ENCODE measurements at places on chromosomes 4 and X. TPM values are rescaled to one million over a fixed set of nuclear protein-coding genes. Genes with fewer than 3 reads are reported as not detected.

GRCh38 chr4:141501931-141502330 lies 134.5 kb upstream of the IL15 start:
- H3K27ac ChIP-seq = no peak overlapping the region
- no peaks in the 10 kb centered on the region for H3K4me1 ChIP-seq
- H3K27me3 ChIP-seq = no peaks in the 10 kb centered on the region
- DNase-seq = no peak
- no peak overlapping the region for H3K4me3 ChIP-seq

- H3K36me3 ChIP-seq = no peaks in the 10 kb centered on the region
- H3K4me1 ChIP-seq = no peaks in the 10 kb centered on the region
- no peak for DNase-seq
- no peaks in the 10 kb centered on the region for H3K27me3 ChIP-seq
- H3K27ac ChIP-seq = no peak overlapping the region
Observed at GRCh38 chr4:177566691-177567090, 124.5 kb upstream of the AGA start.

DNA sequence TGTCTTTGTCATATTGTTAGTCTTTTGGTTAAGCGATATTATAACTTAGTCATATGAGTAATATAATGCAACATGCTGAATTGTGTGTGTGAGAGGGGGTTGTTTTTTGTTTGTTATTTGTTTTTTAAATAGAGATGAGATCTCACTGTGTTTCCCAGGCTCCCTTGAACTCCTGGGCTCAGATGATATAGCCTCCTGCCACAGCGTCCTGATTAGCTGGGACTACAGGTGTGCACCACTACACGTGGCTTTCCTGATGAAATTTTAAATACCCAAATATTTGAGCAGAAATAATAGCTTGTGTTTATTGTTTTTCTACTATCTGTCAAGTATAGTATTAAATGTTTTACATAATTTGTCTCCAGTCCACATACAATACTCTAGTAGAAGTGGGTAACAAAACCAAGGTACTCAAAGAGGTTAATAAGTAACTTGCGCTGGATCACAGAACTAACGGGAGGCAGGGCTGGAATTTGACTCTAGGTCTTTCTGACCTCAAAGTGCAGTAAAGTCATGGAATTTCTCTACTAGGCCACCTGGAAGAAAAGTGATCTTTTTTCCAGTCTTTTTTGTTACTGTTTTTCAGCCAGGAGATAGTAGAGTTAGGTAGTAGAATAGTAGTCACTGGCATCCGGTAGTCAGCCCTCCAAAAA lies 47.8 kb downstream of the CLCN3 start:
- peaks cover 28% of the 10 kb centered on the region for H3K36me3 ChIP-seq
- H3K27me3 ChIP-seq = no peaks in the 10 kb centered on the region
- no peak overlapping the region for H3K27ac ChIP-seq
- H3K4me3 ChIP-seq = no peak overlapping the region
- H3K4me1 ChIP-seq = peaks cover 19% of the 10 kb centered on the region

DNA sequence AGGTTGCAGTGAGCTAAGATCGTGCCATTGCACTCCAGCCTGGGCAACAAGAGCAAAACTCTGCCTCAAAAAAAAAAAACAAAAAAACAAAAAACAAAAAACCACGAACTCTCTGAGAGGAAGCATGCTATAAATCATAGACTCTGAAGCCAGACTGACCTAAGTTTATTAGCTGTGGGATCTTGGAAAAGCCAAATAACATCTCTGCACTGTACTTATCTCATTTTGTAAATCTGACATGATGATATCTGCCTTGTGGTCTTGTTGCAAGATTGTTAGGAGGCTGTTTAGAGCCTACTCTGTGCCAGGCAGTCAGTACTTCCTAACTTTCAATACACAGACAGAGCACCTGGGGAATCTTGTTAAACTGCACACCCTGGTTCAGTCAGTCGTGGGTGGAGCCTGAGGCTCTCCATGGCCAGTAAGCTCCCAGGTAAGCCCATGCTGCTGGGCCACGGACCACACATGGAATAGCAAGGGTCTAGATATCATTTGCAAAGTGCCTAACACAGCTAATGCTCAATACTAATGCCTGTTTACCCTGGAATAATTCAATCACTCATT lies 107.6 kb upstream of the SMIM10 start:
- no peak overlapping the region for H3K4me3 ChIP-seq
- DNase-seq = no peak
- H3K27ac ChIP-seq = no peak overlapping the region
- H3K27me3 ChIP-seq = no peaks in the 10 kb centered on the region

GRCh38 chr4:101123231-101123630 lies 224.1 kb downstream of the PPP3CA start:
- H3K36me3 ChIP-seq = peaks cover 12% of the 10 kb centered on the region
- H3K4me3 ChIP-seq = no peak overlapping the region
- no peaks in the 10 kb centered on the region for H3K27me3 ChIP-seq
- H3K27ac ChIP-seq = no peak overlapping the region
- H3K4me1 ChIP-seq = peaks cover 28% of the 10 kb centered on the region
- DNase-seq = no peak

GRCh38 chr4:69600013-69600412 lies 39.4 kb downstream of the UGT2A2 start:
- H3K27me3 ChIP-seq = no peaks in the 10 kb centered on the region

- no peak overlapping the region for H3K4me3 ChIP-seq
- H3K27ac ChIP-seq = no peak overlapping the region
- no peak for DNase-seq
- H3K4me1 ChIP-seq = no peaks in the 10 kb centered on the region
- H3K27me3 ChIP-seq = no peaks in the 10 kb centered on the region
- no peaks in the 10 kb centered on the region for H3K36me3 ChIP-seq
Observed at GRCh38 chrX:27548624-27549023, 41.5 kb upstream of the DCAF8L2 start.

- H3K27me3 ChIP-seq = peaks cover 88% of the 10 kb centered on the region
- H3K27ac ChIP-seq = peak within 1 kb of the TSS; percentile 62
- H3K4me1 ChIP-seq = peaks cover 15% of the 10 kb centered on the region
- peak within 1 kb of the TSS; percentile 50 for H3K4me3 ChIP-seq
Observed at GRCh38 chrX:137565921-137566745, at the start of gene ZIC3. Gene ZIC3 (plus strand): TSS chrX:137566127. CDS start chrX:137566692, 565 bp downstream.

- no peaks in the 10 kb centered on the region for H3K27me3 ChIP-seq
- H3K4me3 ChIP-seq = no peak overlapping the region
- H3K4me1 ChIP-seq = no peaks in the 10 kb centered on the region
- H3K36me3 ChIP-seq = no peaks in the 10 kb centered on the region
Observed at GRCh38 chr4:23934223-23934622, 44.4 kb upstream of the PPARGC1A start.

DNA sequence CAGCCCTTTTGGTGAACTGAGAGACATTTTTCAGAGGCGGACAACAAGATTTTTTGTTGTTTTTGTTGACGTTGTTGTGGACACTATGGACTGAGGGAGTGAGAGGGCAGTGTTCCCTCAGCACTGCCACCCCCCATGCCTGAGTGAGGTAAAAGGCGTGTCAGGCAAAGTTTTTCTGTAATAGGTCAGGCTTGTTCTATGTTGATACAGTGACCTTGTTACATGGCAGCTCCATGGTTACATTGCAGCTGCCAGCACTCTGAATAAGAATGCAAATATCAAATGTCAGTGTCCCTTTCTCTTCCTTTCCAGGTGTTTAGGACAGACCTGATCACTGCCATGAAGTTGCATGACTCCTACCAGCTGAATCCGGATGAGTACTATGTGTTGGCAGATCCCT lies 36.6 kb downstream of the JADE1 start:
- no peak overlapping the region for H3K4me3 ChIP-seq
- H3K4me1 ChIP-seq = peaks cover 12% of the 10 kb centered on the region
- no peak for DNase-seq
- H3K27me3 ChIP-seq = no peaks in the 10 kb centered on the region

GRCh38 chr4:153266988-153267387 lies 62.7 kb downstream of the TRIM2 start:
- H3K4me1 ChIP-seq = peaks cover 3% of the 10 kb centered on the region
- H3K4me3 ChIP-seq = no peak overlapping the region
- DNase-seq = no peak
- no peaks in the 10 kb centered on the region for H3K27me3 ChIP-seq

GRCh38 chr4:130172156-130172555 lies 1076.2 kb downstream of the C4orf33 start:
- H3K36me3 ChIP-seq = no peaks in the 10 kb centered on the region
- H3K27ac ChIP-seq = no peak overlapping the region
- H3K27me3 ChIP-seq = no peaks in the 10 kb centered on the region

GRCh38 chr4:7364979-7365378 lies 69.8 kb downstream of the PSAPL1 start:
- no peaks in the 10 kb centered on the region for H3K36me3 ChIP-seq
- no peaks in the 10 kb centered on the region for H3K4me1 ChIP-seq
- no peak for DNase-seq

GRCh38 chrX:20585782-20586181 lies 319.1 kb upstream of the RPS6KA3 start:
- no peak for DNase-seq
- H3K27me3 ChIP-seq = peaks cover 5% of the 10 kb centered on the region
- no peak overlapping the region for H3K4me3 ChIP-seq
- no peaks in the 10 kb centered on the region for H3K4me1 ChIP-seq
- no peaks in the 10 kb centered on the region for H3K36me3 ChIP-seq
- no peak overlapping the region for H3K27ac ChIP-seq

SYTL5 gene
- not detected for total RNA-seq

FGD1 gene
- 0.19 TPM for total RNA-seq

MAMLD1 gene
- 0.48 TPM for total RNA-seq

MID2 gene
- total RNA-seq = 7.6 TPM
